NCI-H524 (cell line): ENCODE measurements at places on chromosomes 4 and X.

- no peak for DNase-seq
These were observed 190.6 kb upstream of the NEIL3 start for GRCh38 chr4:177119021-177119471.

- no peak for DNase-seq
These were observed 60.7 kb upstream of the LCORL start for GRCh38 chr4:18082236-18082635.

DNA sequence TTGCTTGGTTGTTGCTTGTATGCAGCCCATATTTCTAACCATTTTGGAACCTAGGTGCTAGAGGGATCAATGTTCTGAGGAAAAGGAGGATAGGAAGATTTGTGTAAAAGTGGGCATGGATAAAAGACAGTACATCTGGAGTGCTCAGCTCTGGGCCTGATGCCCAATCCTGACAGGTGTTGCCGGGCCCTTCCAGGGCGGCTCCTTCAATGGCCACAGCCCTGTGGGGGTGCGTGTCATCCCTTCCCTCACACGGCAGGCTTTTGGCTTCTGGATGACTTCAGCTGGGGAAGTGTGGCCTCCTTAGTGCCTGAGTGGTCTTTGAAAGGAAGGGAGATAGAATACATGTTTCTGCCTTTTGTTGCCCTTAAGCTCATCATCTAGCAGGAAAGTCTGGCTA, 47.2 kb downstream of the NELFA start:
- DNase-seq = no peak

DNA sequence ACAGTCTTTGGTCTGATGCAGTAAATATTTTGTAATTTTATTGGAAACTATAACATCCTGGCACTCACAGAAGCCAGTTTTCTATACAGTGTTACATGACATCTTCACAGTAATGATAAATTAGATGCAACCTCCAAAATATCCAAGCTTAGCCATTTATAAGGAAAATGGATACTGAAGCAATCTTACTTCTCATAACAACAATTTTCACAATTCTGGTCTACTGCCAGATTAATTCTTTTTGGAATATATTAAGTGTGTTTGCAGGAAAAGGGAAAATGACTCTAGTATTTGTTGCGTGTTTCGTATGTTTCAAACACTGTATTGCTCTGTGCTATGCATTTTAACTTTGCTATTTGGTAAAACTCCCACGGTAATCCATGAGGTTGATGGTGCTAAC, 1870.9 kb downstream of the ARAP2 start:
- DNase-seq = no peak

DNA sequence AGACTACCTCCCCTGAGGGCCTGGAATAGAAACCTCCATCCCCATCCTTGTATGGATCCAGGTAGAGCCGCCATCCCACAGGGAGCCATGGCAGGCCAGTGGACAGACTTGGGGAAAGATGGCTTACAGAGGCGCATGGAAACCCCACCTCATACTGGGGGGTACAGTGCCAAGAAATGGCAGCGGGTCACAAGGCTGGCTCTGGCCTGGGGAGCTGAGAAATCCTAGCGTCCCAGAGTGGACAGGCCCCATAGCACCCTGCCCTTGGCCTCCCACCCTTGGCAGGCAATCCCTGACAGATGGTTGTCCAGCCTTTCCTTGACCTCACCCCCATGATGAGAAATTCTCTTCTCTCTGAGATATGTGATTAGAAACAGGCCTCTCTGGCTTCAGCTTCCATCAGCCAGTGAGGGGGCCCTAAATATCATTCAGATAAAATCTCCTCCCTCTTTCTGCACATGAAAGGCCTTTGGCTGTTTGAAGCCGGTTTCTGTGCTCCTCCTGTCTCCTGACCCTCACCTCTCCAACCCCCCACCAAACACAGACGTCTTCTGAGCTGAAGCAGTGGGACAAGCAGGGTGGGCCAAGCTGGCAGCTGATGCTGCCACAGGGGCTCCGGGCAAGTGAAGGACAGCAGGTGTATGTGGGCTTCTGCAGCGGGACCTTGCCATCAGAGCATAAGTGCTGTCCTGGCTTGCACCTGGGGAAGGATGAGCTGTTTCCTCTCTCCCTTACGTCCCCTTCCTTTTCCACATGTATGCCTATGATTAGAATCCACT, 204.4 kb upstream of the MAMLD1 start:
- DNase-seq = no peak

DNA sequence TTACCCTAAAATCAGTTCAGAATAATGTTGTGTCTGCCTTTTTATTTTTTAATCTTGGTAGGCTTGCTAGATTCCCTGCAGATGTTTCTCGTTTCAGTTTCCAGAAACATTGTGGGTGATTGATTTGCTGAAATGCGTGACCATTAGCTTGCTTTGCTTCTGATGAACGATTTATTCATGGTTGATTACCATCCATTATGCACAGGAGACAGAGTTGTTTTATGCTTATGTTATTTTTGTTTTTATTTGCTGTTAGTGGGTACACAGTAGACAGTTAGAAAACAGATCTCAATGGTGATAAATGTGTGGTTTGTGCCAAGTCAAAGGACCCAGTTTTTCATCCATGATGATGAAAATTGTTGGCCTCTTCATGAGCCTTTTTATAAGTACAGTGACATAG, 455.6 kb upstream of the BOD1L1 start:
- no peak for DNase-seq

DNA sequence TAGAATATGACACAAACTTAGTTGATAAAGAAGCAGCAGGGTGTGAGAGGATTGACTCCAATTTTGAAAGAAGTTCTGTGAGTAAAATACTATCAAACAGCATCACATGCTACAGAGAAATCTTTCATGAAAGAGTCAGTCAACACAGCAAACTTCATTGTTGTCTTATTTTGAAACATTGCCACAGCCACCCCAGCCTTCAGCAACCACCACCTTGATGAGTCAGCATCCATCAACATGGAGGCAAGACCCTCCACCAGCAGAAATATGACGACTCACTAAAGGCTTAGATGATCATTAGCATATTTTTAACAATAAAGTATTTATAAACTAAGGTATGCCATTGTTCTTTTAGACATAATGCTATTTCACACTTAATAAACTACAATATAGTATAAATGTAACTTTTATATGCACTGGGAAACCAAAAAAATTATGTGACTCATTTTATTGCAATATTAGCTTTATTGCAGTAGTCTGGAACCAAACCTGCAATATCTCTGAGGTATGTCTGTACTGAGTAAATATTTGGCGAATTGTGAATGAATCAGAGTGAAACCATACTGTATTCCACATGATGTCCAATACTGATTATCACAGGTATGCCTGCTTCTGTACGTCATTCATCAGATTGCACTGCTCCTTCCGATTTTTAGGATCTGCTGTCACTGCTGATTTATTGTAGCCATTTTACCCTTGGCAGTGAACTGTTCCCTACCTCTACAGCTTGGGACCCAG, 11.6 kb downstream of the FRMPD4 start:
- no peak for DNase-seq

- DNase-seq = no peak
These were observed 50.1 kb downstream of the SRPX start for GRCh38 chrX:38170556-38170955.

DNA sequence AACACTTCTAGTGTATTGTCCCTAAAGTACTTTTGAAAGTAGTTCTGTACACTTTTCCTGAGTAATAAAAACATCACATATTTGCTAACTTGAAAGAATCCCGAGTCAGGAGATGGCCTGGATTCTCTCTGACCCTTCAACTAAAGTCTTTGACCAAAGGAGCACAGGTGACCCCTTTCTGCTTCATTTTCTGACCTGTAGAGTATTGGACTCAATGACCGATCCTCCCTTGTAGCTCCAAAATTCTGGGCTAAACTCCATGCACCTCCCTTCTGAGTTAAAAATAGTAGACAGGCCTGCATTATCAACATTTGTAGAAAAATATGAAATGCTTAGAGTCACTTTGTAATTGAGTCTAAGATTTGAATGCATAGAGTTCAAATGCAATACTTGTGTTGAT, 4.0 kb upstream of the TAPT1 start:
- DNase-seq = no peak

DNA sequence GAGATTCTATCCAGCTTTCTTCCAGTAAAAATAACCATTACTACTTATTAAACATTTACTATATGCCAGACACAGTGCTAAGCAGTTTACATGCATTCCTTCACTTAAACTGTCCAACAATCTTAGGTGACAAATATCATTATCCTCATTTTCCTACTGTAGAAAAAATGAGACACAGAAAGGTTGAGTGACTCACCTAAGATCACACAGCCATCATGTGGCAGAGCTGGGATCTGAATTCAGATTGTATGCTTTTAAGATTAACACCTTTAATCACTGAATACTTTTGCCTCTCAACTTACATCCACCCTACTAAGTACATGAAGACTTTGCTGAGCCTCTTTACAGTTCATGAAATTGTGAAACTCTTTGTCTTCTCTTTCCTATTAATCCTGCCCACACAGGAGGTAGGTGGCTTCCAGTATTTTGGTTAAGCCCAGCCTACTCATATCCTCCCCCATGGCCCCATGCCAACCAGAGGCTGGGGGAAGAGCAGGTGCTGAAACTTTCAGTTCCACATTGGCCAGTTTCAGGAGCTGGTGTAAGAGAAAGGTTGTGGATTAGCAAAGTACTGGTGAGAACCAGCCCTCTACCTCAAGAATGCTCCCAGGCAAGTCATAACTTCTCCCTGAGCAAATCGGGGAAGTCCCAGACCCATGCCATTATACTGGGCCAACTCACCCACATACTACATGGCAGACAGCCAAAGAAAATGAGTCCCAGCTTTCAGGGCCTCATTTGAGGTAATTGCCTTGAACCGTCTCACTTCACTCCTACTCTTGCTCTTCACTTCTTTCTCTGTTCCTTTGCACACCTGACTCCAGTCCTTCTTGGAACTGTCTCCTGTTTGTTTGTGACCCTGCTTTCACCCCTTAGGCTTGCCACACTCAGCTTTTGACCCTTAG, 211.1 kb downstream of the GUCY2F start:
- no peak for DNase-seq

GRCh38 chrX:3585719-3586118, 127.7 kb downstream of the PRKX start:
- no peak for DNase-seq

DNA sequence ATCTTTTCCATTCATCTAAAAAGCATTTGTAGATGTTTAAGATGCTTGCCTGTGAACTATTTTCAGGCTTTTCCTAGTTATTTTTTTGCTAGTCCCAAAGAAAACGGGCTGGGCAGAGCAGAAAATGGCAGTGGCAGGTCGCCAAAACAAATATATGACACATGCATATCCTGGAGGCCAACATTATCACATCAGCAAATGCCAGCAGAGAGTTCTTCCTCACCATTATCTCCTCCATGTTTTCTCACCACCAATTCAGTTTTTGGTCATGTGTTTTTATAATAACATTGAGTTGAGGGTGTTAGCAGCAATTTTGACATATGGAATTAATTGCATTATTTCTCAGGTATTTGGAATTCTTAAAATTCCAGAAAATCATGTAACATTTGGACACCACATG, 97.9 kb upstream of the EOLA2 start:
- no peak for DNase-seq

- no peak for DNase-seq
These were observed 16.6 kb downstream of the MAGEA9B start for GRCh38 chrX:149570668-149571067.

GRCh38 chr4:179095585-179096221, 1653.5 kb upstream of the AGA start:
- no peak for DNase-seq

DNA sequence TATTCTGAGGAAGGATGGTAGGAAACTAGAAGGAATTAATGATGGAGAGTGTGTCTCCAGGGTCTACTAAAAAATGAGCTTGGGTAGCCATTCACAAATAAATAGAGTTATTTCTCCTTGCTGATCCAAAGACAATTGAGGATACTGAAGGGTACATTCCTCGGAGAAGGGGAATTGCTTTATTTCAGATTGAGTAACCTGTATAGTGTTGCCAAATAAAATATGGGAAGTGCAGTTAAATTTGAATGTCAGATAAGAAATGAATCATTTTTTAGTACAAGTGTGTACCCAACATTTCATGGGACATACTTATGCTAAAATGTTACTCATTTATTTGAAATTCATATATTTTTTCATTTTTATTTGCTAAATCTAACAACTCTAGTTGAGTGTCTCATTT, 16.0 kb upstream of the VSIG1 start:
- no peak for DNase-seq

DNA sequence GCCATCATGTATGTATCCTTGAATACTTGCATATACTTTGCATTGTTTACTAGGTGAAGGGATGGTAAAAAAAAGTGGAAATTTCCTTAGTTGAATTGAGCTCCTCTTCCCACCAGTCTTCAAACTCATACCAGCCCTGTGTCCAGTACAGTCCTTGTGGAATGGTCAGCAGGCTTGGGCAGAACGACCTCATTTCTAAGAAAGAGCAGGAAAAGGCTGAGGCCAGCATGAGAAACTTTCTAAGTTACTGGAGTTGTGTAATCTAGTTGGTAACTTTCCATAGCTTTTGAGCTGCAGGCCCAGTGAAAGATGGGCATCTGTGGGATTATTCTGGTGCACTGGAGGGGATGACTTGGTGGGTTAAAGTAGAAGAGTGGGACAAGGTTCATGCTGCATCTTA, 87.6 kb downstream of the DCUN1D4 start:
- no peak for DNase-seq

- peak; percentile 66 for DNase-seq
These were observed 50.1 kb downstream of the IRF2 start for GRCh38 chr4:184424279-184424678.

DNA sequence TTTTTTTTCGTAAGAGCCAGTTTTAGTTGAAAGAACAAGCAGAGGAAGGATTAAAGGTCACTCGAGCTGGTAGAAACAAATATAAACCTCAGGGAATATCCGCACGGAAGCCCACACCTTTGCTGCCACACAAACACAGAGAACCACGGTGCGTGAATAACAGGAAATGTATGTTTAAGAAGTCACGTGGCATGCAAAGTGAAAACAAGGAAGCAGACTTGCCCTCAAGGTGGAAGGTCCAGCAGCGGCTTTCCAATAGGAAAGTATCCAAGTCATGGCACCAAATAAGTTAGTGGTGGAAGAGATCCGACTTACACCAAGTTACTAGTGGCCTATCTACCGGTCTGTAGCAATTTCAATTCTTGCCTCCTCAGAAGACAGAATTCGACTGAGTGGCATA, 215.5 kb downstream of the HHIP start:
- DNase-seq = no peak

- DNase-seq = peak; percentile 15
These were observed 362.3 kb downstream of the PABPC4L start for GRCh38 chr4:133839326-133839725.
